ENCODE measurements at places on chromosomes 11 and 22.

GRCh38 chr11:77401486-77402217, 72.2 kb downstream of the PAK1 start:
- peak; percentile 42 for DNase-seq

GRCh38 chr11:115674176-115674936, 170.1 kb upstream of the CADM1 start:
- no peak for DNase-seq

GRCh38 chr11:120122924-120123683, 14.8 kb downstream of the TRIM29 start:
- no peak for DNase-seq

- DNase-seq, result no peak
Observed at GRCh38 chr11:73281796-73282660, 9.9 kb downstream of the P2RY6 start.

DNA sequence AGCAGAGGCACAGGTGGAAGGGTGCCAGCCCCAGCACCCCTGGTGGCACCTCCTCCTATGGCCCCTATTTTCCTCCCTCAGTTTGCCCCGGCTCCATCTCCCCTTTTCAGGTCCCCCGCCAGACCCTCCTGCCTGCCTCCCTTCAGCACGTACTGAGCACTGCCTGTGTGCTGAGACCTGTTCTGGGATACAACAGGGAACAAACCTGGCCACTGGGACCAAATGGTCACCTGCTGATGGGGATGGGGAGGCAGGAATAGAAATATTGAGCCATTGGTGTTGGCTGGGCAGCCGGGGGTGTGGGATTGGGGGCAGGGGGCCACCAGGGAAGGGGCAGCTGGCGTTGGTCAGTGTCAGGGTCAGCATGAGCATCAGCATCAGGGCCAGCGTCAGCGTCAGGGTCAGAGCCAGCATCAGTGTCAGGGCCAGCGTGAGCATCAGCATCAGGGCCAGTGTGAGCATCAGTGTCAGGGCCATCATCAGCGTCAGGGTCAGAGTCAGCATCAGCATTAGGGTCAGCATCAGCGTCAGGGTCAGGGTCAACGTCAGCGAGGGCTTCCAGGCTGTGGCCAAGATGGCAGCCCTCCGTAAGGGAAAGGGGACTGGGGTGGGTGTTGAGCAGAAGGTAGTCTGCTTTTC, 7.5 kb downstream of the ZNF74 start:
- DNase-seq, result no peak

- no peak for DNase-seq
Observed at GRCh38 chr11:122156940-122157382, 40.9 kb upstream of the BLID start.

DNA sequence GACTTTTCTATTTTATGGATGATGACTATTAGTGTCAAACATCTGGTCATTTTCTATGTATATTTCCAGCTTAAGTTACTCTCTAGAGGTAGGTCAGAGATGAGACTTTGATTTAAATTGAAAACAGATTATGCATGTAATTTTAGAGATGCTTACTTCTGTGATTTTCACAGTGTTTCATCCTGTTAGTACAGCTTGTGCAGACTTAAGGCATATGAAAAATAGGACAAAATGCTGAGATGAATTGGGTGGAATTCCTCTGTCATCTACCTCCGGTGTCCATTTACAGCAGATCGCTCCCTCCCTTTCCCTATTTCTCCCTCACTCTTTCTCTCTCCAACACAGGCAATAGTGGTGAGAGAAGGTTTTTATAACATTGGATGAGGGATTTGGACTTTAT, 14.1 kb downstream of the JAM3 start:
- DNase-seq, result no peak

- DNase-seq, result no peak
Observed at GRCh38 chr11:44862558-44863101, 88.1 kb downstream of the TP53I11 start.

GRCh38 chr22:26669060-26669481, 11.7 kb downstream of the MIAT start:
- no peak for DNase-seq

GRCh38 chr11:70129051-70129592, 51.0 kb downstream of the ANO1 start:
- DNase-seq, result no peak

- DNase-seq, result peak; percentile 46
Observed at GRCh38 chr22:42937164-42937843, 77.6 kb downstream of the PACSIN2 start.

- DNase-seq, result no peak
Observed at GRCh38 chr11:116994195-116994594, 104.0 kb downstream of the SIK3 start.

DNA sequence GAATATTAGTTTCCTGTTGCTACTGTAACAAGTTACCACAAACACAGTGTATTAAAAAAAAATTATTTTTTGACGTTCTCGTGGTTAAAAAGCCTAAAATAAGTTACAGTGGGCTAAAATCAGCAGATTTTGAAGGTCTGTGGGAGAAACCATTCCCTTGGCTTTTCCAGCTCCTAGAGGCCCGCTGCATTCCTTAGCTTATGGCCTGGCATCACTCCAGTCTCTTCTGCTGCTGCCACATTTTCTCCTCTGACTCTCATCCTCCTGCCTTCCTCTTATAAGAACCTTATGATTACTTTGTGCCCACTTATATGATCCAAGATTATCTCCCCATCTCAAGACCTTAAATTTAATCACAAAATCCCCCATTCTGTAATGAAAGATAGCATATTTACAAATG, 392.7 kb downstream of the GUCY1A2 start:
- DNase-seq, result no peak

DNA sequence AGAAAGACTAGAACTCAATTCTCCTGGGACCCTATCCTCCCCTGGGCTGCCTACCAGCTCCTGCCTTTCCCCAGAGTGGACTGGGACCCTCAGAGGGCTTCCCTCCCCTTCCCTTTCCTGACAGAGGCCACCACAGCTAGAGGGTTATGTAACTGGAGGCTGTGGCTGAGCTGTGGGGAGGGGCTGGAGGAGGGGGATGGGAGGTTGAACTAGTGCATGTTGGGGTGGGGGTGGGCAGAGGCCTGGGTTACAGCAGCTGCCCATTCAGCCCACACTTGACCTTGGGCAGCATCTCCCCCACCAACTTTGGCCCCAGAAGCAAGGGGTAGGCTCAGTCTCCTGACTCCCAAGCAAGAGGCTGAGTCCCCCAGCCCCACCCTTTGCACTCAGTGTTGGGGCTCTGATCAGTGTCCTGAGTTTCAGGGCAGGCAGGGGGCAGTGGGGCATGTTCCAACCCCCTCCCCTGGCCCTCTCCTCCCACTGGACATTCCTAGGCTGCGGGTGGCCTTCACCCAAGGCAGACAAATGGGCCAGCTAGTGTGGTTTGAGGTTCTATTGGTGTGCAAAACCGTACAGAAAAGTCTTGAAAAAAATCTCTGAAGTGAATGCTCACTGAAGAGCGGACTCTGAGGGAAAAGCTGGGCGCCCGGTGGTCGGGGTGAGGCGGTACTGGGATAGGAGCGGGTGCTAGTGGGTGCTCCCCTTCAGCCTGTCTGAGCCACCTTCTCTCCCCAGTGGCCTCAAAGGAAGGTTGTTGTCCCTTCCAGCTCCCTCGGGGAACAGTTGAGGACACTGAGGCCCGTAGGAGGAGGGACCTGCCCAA, 3.8 kb downstream of the KCNC1 start:
- no peak for DNase-seq

DNA sequence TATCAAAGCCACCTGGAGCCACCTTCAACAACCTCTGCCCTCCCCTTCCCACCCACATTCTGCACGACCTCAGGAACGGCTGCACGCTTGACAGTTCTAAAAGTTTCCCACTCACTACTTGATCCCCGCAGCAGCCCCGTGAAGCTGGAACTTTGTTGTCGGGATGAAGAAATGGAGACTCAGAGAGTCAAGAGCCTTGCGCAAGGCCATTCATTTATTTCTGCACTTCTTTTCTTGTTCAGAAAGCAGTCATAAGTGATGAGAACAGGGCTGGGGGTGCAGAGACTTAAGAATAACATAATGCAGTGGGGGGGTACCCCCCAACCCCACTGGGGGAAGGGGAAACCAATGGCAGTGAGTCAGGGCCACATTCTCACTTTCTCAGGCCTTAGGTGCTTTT, 2.2 kb upstream of the ZFTA start:
- no peak for DNase-seq

DNA sequence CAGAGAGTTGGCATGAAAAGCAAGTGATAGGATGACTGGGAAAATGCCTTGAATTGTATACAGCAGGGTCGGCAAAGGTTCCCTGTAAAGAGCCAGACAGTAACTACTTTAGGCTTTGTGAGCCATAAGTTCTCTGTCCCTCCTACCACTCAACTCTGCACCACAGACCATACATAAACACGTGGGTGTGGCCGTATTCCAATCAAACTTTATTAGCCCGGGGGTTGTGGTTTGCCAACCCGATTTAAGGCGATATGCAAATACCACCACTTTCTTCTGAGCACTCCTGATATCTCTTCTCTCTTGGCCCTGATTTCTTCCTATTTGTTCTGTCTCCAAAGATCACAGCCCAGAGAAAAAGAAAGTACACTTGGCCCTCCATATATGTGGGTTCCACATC, 87.5 kb downstream of the MN1 start:
- DNase-seq, result no peak

- no peak for DNase-seq
Observed at GRCh38 chr11:71447791-71448256, 369 bp downstream of the DHCR7 start.

DNA sequence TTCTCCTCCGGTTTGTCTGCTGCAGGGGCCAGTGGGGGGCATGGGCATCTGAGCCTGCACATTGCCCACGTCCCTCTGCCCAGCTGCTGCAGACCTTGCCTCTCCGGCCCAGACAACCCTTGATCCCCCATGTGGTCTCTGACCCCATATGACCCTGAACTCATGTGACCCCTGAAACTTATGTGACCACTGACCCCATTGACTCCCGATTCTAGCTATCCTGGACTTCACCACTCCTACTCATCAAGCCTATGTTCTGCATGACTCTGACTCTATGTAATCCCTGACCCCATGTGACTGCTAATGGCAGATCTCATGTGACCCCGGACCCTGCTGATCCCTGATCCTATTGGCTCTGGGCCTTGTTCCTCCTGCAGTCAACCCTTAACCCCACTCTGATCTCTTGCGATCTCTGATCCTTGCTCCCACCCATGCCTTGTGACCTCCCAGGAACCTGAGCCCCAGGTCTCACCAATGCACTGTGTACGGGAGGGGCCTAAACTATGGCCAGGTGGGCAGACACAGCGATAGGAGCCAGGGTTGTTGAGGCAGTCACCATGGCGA, 5.7 kb downstream of the LTBP3 start:
- DNase-seq, result no peak

GRCh38 chr11:70040452-70040851, 37.7 kb upstream of the ANO1 start:
- DNase-seq, result no peak

DNA sequence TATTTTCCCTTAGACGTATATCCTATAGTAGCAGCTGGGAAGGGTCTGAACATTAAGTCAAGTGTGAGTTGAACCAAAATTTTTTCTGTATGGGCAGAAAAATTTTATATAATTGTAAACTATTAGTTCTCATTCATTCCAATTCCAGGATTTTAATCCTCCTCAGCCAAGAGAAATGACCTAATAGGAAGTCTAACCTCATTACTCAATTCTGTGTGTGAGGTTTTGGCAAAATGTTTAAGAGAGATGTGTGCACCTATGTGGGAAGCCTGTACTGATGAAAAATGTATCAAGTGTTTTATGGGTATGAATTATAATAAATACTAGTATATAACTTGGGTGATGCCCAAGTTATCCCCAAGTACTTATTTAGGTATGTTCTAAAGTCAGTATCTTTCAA, 311.6 kb upstream of the PITPNB start:
- DNase-seq, result no peak

DNA sequence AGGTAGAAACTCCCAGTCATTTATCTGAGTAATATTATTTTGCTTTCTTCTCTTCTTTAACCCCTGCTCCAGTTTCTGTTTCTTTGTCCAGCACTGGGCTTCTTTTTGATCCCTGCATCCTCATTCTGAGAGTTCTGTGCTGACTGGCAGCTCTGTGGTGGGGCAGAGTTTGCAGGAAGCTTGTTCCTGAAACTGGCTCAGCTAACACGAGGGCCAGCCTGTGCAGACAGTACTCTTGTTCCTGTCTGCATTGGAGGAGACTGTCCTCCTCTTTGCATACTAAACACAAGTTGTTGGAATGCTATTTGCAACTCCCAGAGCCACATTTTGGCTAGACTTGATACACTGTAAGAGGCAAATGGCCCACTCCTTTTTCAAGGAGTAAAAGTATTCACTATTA, 93.1 kb upstream of the HORMAD2 start:
- no peak for DNase-seq

- DNase-seq, result no peak
Observed at GRCh38 chr22:23122216-23122957, 19.4 kb downstream of the RSPH14 start.

DNA sequence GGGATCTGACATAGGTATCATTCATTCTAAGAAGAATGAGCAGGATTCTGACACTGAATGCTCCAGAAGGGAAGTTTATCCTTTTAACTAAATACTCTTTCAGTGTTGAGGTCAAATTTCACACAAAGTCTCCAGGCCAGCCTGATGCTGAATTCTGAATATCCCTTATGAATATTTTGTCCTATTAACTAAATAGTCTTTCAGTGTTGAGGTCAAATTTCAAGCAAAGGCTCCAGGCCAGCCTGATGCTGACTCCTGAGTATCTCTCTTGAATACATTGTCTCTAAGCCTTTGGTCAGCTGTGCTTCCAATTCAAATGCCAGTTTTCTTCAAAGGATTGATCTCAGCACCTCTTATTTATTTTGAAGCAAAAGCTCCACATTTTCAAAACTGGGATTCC, 676.8 kb downstream of the NTM start:
- no peak for DNase-seq

DNA sequence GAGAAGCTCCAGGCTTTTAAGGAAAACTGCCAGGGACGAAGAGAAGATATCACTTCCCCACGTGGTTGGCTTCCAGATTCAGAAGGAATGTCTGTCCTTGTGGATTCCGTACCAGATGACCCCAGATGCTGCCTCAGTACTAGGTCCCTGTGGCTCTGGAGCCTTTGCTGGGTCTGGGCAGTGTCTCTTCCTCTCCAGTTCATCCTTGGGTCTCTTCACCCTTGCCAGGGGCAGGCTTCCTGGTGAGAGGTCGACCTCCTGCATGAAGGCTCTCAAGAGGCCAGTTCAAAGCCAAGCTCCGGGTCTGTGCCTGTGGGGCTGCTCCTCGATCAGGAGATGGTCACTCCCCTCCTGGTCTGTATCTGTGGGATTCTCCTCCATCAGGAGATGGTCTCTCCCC, 74.7 kb upstream of the B3GAT1 start:
- no peak for DNase-seq

- no peak for DNase-seq
Observed at GRCh38 chr11:46381819-46382645, 563 bp downstream of the MDK start.

DNA sequence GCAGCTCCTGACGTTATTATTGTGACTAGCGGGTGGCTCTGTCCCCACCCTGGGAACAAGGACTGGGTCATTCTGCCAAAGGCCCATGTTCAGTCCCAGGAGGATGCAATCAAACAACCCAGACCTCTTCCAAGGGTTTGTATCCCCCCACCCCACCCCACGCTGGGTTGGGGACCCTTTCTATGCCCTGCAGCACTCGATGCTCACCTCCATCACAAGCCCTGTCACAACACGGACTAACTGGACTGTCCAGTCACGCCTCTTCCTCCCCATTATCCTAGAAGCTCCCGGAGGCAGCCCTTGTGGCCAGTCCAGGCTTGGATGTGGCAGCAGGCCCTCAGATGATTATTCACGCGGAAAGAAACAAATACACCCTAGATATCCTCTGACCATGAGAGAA, 3.7 kb downstream of the SHANK2 start:
- no peak for DNase-seq

- no peak for DNase-seq
Observed at GRCh38 chr11:42657169-42657568, 654.6 kb upstream of the API5 start.

- DNase-seq, result peak; percentile 44
Observed at GRCh38 chr22:42317008-42317407, 46.6 kb upstream of the TCF20 start.
